ENCODE measurements at places on chromosomes 1 and 21.
A peak's percentile ranks its signal among the peaks of the same experiment; 100 is the strongest.

GRCh38 chr21:19553919-19554615 lies 1150.5 kb upstream of the TMPRSS15 start:
- DNase-seq, result no peak

DNA sequence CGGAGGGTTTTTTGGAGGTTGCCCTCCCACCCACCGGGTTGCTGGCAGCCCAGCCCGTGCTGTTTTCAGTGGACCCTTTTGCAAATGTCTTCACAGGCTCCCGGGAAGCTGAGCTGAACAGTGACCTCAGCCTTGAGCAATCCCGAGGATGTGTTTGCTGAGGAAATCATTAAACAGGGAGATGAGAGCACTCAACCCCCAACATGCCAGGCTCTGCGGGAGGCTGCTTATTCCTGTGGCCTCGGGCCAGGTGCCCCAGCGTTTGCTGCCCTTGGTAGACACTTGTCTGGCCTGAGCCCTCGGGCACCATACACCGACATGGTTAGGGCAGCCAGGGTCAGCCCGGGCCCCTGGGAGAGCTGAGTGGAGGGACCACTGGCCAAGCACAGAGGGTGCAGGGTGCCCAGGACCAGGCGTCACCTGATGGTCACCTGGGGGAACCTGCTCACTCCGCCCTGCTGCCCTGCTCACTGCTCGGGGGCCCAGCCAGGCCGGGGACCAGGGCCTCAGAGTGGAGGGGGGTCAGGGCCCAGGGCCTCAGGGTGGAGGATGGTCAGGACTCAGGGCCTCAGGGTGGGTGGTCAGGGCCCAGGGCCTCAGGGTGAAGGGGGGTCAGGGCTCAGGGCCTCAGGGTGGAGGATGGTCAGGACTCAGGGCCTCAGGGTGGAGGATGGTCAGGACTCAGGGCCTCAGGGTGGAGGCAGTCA lies 42.5 kb upstream of the POFUT2 start:
- DNase-seq, result no peak

DNA sequence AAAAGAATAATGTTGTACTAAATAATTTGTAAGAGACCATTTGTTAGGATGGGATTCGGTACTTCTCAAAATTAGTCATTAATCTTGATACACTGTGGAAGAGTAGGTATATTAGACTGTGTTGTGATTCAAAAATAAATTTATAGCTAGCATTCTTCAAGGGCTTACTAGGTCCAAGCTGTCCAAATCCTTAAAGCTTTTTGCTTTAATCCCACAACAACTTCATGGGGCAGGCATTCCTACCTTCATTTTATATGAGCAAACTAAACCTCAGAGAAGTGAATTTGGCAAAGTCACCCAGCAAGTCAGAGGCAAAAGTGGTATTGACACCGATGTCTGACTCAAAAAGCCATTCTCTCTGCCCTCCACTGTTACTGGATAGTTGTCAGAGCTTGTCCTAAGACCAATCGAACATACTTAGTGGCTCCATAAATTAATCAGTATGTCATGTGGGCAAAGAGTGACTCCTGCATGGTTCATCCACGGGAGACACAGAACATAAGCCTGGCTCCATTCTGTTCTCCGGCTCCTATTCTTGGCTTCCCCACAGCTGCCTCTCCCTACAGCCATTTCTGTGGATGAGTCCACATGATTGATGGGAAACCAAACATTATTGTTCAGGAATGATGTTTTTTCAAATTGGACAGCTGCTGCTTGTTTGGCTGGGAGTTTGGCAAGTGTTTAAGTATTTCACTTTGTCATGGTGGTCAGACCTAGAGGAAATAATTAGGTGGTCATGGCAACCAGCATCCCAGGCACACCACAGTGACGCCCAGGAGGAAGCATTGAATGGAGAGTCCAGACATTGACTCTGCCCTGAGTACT lies 133.4 kb upstream of the FGGY start:
- DNase-seq, result no peak

DNA sequence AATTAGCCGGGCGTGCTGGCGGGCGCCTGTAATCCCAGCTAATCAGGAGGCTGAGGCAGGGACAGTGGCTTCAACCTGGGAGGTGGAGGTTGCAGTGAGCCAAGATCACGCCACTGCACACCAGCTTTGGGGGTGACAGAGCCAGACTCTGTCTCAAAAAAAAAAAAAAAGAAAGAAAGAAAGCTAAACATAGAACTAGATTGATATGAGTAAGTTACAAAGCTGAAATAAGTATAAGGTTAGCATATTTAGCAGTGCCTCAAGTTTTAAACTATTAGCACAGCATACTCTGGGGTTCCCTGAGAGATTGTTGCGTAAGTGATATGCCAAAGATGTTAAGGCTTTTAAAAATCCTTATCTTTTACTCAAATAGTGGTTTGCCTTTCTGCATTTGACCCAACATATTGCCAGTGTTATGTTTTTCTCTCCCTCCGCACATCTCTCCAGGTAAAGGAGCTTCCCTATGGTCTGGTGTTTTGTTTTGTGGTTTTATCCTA lies 126.1 kb downstream of the CD247 start:
- DNase-seq, result no peak

DNA sequence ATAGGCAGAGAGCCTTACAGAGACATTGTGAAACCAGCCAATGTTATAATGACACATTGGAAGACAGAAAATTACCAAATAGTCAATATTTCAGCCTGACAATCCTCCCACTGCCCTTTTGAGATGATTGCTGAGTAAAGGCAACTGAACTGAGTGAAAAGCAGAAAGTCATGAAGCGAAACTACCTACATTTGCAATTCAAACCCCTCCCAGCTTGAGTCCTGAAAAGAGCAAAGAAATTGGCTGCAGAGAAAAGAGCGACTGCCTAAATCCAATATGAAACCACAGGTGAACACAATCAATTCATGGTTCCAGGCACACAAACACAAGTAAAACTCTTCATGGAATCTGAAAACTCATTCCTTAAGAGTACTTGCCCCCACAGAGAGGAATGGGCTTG lies 143.4 kb upstream of the CHRM3 start:
- no peak for DNase-seq

GRCh38 chr1:110672001-110672752 lies 2.6 kb downstream of the KCNA3 start:
- peak; percentile 76 for DNase-seq

DNA sequence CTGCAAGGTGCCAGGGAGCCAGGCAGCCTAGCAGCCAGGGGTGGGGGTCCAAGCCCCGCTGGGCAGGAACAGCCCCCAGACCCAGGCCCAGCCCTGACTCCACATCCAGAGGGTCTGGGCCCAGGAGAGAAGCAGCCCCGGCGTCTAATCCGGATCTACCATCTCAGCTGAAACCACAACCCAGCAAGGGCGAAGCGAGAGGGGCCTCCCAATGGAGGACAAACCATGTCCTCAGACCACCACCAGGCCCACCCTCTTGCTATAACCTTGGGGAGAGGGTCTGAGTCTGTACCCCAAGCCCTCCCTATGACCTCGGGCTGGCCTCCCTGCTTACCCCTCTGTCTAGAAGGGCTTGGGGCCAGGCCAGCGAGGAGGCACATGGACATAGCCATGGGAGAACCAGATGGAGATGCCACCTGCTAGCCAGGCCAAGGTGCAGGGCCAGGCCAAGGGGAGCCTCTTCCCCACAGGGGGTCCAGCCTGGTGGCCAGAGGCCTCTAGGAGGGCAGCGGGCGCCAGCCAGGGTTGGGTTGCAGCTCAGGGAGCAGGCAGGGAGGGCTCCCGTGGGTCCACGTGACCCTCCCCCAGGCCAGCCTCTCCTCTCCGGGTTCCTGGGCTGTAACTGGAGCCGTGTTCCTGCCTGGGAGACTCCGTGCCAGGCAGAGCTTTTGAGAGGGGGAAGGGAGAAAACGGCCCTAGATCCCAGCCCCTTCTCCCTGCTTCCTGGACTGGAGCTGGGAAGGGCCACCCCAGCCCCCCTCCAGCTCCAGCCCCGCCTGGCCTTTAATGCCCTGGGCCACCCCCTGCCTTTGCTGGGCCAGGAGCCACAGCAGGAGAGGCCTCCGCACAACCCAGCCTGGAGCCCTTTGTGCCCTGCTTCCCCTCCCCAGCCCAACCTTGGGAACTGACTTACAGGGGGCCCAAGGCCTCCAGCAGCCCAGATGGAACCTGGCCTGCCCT lies 2.5 kb downstream of the WNT9A start:
- DNase-seq, result no peak

DNA sequence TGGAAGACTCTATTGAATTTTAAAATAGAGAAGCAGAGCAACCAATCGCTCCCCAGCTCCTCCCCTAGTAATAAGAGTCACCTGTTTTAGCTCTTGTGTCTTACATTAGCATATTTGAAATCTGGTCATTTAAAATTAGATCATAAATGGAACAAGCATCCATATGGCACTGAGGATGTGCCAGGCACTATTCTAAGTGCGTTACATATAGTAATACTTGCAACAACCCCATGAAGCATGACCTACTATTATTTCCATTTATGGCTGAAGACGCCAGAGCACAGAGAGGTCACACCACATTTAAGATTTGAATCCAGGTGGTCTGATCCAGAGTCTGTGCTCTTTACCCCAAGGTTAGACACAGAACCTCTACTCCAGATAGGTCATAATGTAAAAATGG lies 82.0 kb upstream of the HIVEP3 start:
- no peak for DNase-seq

DNA sequence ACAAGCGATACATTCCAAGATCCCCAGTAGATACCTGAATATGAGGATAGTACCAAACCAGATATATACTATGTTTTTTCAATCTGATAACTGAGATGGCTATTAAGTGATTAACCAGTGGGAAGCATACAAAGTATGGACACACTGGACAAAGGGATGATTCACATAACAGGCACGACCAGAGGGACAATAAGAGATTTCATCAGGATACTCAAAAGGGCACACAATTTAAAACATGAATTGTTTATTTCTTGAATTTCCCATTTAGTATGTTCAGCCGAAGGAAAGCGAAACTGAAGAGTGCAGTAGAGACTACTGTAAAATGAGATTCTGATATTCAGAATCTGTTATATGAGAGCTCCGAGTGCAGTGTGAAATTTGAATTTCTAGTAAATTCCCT lies 10.6 kb downstream of the ZZZ3 start:
- DNase-seq, result no peak

- DNase-seq, result no peak
These were observed 132.7 kb downstream of the DMRTB1 start for GRCh38 chr1:53591924-53592323.

DNA sequence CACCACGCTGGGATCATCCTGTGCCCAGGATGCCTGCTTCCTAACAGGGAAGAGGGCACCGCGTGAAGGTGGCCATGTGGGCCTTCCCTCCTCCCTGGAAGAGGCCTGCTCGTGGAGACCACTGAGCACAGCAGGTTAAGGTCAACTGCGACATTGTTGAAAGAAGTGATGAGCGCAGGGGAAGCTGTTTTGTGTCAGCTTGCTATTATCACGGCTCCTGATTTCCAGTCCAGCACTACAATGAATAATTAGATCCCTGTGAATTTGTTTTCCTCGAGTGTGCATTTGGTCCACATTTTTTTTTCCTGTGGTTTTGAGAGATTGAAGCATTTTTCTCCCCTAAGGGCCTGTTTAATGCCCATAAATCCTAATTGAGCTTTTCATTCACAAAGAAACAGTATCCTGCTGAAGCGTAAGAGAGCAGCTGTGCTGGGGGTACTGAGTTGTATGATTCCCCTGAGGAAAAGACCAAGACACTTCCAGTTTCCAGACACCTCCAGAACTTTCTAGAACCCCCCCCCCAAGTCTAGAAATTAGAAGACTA lies 204.9 kb downstream of the KCNJ6 start:
- no peak for DNase-seq

Data from hematopoietic multipotent progenitor cell (in vitro differentiated cells).